Aorta (tissue), 5 donors: ENCODE measurements at places on chromosomes 12 and 14. TPM values are rescaled to one million over a fixed set of nuclear protein-coding genes. Genes with fewer than 3 reads are reported as not detected.

The CD163L1 gene
- 10.2 TPM for total RNA-seq

The POMT2 gene
- total RNA-seq: 23.4 TPM

The PFKM gene
- total RNA-seq: 52.2 TPM

The MYF6 gene
- total RNA-seq: not detected
